Sigmoid colon (tissue), 7 donors: ENCODE measurements at places on chromosomes 2 and 18. TPM values are rescaled to one million over a fixed set of nuclear protein-coding genes. Genes with fewer than 3 reads are reported as not detected.

- no peak for DNase-seq
These were observed 50.0 kb upstream of the ACMSD start for GRCh38 chr2:134788417-134788816.

- DNase-seq: no peak
These were observed 67.1 kb upstream of the CNTNAP5 start for GRCh38 chr2:123958011-123958410.

- DNase-seq: no peak
These were observed 96.7 kb upstream of the SIX3 start for GRCh38 chr2:44844651-44845270.

DNA sequence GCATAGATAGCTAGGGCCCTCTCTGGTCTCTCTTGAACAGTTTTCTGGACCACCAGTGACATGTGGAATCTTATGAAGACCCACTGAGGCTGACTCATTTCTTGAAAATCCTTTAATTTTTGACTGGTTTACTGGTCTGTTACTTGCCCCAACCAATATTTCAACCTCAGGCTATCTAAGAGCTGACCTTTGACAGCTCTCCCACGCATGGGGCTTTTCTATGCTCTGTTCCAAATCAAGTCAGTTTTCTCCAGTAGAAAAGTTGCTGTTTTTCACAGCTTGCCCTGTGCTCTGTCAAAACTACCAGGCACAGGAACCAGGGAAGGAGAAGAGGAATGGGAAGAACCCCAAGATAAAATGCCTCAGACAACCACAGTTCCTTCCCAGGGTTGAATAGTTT, 46.0 kb upstream of the MTIF2 start:
- no peak for DNase-seq

DNA sequence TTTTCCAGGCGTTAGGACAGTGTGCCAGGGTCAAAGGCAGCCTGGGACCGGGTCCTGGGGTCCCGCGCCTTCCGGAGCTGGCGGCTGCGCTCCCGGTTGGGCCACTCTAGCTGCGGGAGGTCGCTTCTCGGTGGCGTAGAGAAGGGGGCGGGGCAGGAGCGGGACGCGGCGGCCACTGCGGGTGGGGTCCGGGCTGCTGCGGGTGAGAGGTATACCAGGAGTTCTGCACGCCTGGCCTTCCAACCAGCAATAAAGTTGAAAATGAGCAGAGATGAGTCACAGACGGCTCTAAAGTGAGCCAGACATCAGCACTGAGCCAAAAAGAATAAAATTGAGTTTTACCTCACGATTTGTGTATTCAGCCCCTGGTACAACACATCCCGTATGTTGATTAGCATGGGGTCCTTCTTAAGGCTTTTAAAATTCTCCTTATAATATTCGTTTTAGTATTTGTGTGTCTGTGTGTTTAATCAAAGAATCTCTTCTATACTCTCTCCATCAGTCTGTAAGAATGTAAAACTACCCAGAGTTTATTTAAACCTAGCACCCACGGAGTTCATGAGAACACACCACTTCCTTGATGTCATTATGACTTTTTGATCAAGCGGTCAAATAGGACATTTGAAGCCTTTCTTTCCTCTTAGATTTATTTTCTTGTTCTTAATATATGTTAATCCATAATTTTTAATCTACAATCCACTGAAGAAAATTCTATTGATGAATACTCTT, at the start of gene C1GALT1C1L:
Gene C1GALT1C1L, minus strand, starts transcription at position 108 of the 729 bp plus-strand sequence. Its CDS starts 107 bp downstream, at position 1.
- peak; percentile 92 for DNase-seq

DNA sequence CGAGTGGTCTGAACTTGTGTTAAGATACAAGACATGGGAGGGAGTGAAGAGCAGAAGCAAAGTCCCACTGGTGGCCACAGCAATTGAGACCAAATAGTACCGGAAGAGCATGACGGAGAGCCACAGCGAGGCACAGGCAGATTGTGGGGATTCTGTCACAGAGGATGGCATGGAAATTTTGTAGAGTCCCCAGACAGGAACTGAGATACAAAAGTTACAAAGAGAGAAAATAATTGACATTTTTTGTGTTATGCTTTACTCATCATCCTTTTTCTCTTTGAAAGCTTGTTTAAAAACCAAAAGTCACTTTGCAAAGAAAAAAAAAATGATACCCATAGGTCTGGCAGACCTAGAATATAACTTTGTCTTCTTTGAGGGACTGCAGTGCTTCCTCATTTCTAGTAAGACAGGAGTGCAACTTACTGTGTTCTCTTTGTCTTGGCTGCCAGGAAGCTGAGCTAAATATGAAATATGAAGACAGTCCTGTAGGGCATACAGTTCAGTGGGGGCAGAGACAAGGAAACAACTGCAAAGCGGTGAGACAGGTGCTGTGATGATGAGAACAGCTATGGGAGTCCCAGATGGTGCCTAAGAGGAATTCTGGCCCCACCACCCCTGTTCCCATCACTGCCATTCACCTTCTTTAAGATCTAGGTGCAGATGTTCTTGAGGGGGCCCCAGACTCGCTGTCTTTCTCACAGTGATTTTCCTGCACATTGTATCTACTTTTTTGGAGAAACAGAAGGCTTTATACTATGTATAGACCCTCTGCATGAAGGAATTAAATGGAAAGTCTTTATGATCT, 5.2 kb downstream of the ARHGAP25 start:
- DNase-seq: no peak

SLC20A1 gene
- 11.4 TPM for total RNA-seq

DNA sequence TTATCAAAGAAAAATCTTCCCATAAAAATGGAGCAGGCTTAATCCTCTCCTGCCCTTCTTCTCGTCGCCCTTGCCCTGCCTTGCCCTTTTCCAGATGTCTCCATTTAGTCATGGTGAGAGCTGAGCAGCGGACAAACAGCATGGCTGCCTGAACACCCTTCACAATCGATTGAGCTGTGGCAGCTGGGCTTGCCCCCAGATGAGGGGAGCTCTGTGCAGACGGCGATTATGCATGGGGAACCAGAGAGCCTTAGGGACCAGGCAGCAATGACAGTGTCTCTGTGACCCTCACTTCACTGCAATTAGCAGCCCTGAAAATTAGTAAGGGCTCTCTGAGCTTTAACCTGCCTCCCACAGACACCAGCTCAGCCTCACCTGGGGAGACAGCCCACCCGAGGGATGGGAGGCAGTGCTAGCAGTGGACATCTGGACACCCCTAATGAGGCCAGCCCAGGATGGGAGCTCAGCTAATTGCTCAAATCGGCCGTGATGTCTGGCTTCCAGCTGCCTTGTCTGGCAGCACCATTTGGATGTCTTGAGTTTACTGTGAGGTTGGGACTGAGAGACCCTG, 365.7 kb downstream of the TNS1 start:
- no peak for DNase-seq

TUBA4B gene
- total RNA-seq: not detected

GRCh38 chr2:142868229-142868762, 9.2 kb upstream of the KYNU start:
- DNase-seq: peak; percentile 81

GRCh38 chr2:96601382-96602292, 36.5 kb downstream of the KANSL3 start:
- no peak for DNase-seq

RELCH gene
- total RNA-seq: 23.1 TPM

ARHGAP15 gene
- 4.8 TPM for total RNA-seq

GRCh38 chr2:30037016-30037415, 109.8 kb upstream of the YPEL5 start:
- no peak for DNase-seq

- peak; percentile 25 for DNase-seq
These were observed 10.9 kb upstream of the KCNK3 start for GRCh38 chr2:26681656-26682055.

DNA sequence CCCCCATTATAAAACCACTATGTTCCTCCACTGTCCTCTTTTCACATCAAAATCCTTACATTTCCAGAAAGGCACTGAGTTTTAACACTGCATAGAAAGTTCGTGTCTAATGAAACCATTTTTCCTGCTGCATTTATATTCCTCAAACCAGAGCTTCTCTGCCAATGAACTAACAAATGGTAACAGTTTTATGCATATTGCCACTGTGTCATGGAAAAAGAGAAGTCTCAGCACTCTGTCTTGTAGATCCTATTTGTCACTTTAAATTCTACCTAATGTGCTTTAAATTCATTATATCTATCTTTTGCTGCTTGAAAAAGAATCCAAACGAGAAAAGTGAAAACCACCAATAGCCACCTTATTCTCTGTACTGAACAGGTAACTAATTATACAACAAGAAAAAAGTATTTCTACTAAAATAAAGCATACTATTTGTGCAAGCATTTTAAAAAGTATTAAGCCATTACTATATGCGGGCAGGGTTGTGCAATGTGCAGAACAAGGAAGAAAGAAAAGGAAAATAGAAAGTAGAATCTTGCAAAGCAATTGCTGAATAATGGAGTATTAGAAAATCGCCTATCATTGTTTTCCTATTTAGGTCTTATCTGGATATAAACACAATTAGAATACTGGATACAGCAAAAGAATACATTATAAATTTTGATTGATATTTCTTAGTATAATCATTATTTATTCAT, 328.9 kb downstream of the ZEB2 start:
- DNase-seq: no peak

EGR4 gene
- not detected for total RNA-seq

GRCh38 chr2:183105402-183106134, 18.7 kb upstream of the NUP35 start:
- no peak for DNase-seq

- no peak for DNase-seq
These were observed 41.5 kb upstream of the CHST9 start for GRCh38 chr18:27226556-27227075.

DSG1 gene
- total RNA-seq: not detected
